AG09319 (cell line): ENCODE measurements at places on chromosomes 4 and X.

GRCh38 chr4:163612762-163613161 is 118.3 kb downstream of the TMA16 start:
- DNase-seq = no peak

- DNase-seq = no peak
Measured at GRCh38 chr4:64125354-64125753, 283.9 kb downstream of the TECRL start.

GRCh38 chr4:38409852-38410251 is 254.1 kb upstream of the KLF3 start:
- DNase-seq = no peak

GRCh38 chr4:2251795-2252529 is 9.9 kb downstream of the MXD4 start:
- DNase-seq = no peak

- no peak for DNase-seq
Measured at GRCh38 chr4:38811297-38811696, 6.7 kb upstream of the TLR1 start.

DNA sequence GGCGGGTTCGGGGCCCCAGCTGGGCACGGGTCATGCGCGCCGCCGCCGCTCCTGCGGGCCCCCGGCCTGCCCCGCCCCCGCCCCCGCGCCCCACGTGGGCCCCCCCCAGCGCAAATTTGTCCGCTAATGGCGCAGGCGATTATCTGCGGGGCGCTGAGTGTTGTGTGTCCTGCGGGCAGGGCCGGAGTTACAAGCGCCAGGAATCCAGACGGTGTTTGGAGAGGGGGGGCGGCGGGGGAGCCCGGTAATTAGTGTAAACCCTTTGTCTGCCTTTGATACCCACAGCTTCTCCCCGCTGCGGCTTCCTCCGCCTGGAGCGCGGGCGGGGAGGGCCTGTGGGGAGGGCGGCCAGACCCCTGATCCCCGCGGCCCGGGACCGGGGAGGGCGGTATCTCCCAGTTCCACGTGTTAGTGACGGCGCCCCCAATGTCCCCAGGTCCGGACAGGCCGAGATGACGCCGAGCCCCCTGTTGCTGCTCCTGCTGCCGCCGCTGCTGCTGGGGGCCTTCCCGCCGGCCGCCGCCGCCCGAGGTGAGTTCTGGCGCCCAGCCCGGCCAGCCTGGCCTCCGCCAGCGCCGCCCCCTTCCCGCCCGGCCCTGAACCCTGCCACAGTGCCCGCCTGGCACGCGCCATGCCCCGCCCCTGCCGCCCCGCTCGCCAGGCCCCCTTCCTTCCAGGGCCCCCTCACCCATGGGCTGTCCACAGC is 761 bp downstream of the FGFRL1 start:
- no peak for DNase-seq

DNA sequence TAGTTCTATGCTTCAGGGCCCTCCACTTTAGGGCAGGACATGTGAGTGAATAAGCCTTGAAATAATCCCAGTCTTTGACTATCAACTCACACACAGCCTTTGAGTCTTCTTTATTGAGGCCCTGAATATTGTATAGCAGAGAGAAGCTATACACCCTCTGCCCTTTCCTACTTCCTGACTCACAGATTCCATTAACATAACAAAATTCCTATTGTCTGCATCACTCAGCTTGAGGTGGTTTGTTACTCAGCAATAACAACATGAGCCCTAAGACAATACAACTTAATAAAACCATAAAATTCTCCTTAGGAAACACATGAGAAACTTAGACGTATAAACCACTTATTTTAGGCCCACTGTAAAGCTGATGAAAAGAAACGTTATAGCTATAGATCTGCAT is 680.3 kb upstream of the DIAPH2 start:
- no peak for DNase-seq

GRCh38 chr4:119053997-119054396 is 81.6 kb upstream of the MYOZ2 start:
- DNase-seq = no peak

GRCh38 chr4:76962406-76963130 is 13.0 kb downstream of the SEPTIN11 start:
- DNase-seq = no peak

DNA sequence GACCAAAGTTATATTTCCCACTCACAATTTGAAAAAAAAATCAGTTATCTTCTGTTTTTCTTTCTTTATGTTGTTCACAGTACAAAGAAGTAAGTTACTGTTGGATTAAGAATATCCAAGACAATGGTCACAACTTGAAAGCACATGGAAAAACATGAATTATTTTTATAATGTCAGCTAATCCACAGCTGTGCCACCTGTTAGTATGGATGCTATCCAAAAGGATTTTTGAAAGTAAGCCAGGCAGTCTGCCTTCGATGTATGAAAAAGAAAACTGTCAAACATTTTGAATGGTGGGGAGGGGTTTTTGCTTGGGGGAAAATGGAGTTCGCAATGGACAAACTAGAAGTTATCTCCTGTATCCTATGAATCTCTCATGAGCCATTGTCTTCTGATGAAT is 6.2 kb downstream of the GPM6A start:
- DNase-seq = no peak
